ENCODE measurements at places on chromosomes 3 and 15.

GRCh38 chr15:94848054-94848453, 616.7 kb downstream of the MCTP2 start:
- no peak for DNase-seq

DNA sequence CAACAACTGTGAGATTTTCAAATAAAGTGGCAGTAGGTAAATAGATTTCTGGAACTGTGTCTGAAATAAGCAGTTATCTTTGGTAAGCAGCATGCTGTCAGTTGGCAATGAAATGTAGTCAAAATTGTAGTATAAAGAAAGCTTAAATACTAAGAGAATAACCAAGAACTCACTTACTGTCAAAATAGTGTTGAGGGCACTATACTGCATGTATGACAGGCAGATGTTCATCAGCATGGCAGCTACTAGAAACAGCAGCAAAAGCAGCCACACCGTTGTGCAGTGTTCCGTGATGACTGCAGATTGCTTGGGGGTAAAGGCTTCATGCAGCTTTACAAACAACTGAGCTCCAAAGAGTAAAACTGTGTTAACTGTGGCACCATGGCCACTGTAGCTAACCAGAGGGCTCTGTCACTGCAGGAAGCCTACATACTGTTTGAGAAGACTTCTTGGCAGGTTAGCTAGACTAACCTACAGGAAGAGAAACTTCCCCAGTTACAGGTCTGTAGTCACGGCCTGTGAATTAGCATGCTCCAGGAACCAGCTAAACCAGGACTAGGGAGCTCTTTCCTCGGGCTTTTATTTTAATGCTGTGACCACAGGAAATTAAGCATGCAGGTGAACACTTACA, 459.7 kb downstream of the TBL1XR1 start:
- peak; percentile 32 for DNase-seq

- no peak for DNase-seq
Observed at GRCh38 chr3:399647-400046, 203.1 kb downstream of the CHL1 start.

GRCh38 chr15:86839502-86839901, 759.8 kb downstream of the AGBL1 start:
- no peak for DNase-seq

DNA sequence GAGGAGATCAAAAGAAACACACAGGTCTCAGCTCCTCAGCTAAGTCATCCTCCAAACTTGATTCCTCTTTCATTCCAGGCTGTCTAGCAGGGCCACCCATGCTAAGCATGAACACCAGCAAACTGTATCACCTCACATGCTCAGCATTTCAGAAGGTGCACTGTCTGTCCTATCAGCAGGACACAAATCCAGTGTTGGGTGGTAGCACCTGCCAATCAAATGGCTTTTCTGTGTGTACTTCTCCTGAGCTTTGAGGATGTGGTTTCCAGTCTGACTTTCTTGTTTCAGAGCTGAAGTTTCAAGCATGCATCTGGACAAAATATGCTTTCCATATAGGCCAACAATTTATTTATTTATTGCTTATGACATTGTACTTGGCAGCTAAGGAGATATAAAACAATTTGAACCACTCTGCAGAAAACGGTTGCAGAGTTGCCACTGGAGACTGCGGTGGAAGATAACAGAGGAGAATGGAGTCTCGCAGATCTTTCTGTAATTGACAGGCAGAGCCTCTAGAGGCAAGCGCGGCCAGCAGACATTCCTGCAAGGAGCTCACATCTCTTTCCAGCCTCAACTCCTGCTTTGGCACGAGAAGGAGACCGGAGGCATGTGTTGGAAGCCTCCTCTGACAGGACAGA, 167.1 kb upstream of the WNT5A start:
- DNase-seq, result no peak

DNA sequence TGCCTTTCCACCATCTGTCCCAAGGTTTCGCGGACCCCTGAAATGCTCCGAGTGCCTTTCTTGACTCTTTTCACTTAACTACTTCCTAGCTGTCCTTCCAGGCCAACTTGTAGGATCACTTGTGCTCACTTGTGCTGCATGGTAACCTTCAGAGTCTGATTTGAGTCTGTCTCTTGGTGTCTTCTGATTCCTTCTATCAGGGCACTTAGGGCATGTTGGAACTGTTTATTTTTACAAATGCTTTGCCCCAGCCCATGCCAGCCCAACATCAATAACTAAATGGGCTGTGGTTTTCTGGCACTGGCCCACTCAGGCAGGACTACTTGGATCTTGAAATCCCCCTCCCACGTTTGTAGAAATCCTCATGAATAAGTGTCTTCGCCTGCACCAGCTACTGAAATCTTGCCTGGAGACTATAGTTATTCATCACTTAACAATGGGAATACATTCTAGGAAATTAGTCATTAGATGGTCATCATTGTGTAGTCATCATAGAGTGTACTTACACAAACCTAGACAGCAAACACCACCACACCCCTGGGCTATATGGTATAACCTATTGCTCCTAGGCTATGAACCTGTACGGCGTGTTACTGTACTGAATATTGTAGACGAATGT, 123.1 kb upstream of the STRIT1 start:
- no peak for DNase-seq

- DNase-seq, result peak; percentile 24
Observed at GRCh38 chr3:141384157-141384556, 15.9 kb downstream of the ZBTB38 start.

DNA sequence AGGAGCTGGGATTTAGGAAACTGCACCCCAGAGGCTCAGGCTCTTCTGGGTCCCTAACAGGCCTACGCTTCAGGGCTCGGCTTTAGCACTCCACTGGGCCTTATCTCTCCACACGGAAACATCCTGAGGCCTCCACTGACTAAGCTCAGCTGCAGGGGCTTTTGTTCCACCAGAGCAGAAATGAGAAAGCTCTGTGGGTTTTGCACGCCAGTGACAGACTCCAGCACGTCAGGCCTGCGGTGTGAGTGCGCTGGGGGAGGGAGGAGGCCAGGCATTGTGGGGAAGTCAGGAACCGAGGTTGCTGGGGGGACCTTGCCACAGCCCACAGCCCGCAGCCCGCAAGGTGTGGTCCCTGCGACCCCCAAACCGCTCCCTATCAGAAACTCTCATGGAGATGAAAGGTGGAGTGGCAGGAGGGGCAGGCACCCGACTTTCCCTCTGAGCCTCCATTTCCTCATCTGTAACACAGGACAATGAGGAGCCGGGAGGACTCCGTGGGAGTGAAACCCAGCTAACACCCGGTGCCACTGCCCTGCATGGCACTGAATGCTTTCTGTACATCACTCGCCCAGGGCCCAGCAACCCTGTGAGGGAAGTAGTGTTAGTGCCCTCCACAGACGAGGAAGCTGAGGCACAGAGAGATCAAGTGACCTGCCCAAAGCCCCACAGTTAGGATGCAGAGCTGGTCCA, 106.5 kb downstream of the TPRA1 start:
- DNase-seq, result no peak

DNA sequence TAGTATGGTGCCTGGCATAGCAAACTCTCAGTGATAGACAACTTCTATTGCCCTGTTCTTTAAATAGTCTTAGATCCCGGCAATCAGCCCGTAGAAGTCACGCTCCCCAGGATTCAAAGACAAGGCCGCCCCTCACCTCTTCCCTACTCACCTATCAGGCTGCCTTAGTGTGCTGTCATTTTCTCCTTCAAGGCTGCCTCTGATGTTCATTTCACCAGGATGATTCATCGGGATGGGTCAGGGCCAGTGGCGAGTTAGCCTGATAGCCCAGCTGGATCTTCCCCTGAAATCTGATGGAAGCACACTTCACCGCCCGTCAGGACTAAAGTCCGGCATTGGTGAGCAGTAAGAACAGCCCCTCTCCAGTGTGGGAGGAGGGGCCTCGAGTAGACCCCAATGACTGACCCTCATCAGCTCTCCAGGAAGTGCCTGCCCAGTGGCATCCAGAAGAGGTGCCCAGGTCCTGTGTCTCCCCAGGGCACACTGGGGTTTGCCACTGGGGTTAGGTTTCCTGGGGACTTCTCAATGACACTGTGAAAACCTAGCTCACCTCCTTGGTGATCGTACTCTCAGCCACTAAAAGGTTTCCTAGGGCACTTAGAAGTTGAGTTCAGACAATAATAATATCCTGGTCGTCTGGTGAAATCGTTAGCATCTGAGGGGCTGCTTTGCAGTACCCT, 37.5 kb downstream of the TPM1 start:
- no peak for DNase-seq

GRCh38 chr15:69460481-69460880, 7.9 kb downstream of the RPLP1 start:
- no peak for DNase-seq

DNA sequence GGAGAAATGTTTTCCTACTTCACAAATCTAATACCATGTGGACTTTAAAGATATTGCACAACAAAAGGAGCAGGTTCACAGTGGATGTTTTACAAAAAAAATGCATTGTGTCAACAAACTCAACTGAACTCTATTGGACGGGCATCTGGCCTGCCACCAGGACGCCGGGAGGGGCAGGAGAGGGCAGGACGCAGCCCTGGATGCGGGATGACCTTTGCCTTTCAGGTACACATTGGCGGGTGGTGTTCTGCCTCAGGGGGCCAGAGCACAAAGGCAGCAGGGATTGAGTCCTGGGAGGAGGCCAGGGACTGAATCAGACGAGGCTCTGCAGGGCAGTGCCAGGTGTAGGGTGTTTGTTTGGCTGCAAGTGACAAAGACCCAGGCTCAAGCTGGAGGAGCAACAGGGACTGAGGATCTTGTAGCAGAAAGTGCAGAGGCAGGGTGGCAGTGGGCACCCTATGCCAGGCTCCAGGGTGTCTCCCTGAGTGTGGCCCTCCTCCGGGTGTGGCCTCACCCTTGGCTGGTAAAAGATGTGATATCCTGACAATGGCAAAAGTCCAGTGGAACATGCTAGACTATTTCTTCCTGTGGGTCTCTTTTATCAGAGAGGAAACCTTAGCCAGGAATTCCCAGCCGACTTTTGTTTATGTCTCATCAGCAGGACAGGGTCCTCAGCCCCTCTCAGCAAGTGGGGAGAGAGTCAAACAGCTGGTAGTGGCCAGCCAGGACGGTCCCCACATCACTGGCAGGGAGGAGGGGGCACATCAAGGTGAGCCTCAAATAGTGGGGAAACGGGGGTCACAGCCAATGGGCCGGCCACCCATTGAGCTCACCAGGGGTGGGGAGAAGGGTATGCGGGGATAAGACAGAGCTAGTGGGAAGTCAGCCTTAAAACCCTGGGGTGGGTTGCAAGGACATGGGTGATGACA, 29.7 kb upstream of the KLF13 start:
- DNase-seq, result no peak

- peak; percentile 30 for DNase-seq
Observed at GRCh38 chr3:44862226-44862637, 520 bp downstream of the TMEM42 start.

DNA sequence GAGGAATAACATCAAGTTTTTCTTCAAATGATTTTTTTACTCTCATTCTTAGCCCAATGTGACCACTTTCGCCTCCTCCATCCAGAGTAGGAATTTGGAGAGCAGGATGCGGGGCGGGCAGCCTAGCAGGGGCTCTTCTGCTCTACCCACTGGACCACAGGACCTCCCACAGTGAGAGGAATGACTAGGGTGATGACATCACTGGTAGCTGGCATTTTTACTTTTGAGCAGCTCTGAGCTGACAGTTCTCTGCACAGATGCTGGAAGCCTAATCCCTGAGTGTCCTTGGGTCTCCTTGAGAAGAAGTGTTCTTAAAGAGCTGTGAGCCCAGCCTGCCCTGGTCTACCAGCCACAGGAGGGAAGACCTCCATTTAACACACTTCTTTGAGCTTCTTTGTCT, 1.4 kb upstream of the HCN4 start:
- no peak for DNase-seq

DNA sequence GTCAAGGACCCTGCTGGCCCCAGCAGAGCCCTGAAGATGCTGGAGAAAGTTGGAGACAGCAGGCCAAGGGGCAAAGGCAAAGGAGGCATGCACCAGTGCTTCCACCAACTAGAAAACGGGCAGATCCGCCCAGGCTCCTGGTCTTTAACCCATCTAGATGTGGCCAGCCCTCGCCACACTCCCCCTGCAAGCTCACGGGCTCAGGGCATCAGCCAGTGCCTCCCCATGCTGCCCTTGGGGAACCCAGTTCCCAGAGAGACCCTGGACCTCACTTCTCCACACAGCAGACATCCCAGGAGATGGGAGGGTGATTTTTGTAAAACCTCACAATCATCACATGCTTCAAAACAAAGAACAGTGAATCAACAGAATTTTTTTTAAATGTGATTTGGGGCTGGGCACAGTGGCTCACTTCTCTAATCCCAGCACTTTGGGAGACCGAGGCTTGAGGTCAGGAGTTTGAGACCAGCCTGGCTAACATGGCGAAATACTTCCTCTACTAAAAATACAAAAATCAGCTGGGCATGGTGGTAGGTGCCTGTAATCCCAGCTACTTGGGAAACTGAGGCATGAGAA, 24.5 kb downstream of the CYFIP1 start:
- DNase-seq, result no peak

DNA sequence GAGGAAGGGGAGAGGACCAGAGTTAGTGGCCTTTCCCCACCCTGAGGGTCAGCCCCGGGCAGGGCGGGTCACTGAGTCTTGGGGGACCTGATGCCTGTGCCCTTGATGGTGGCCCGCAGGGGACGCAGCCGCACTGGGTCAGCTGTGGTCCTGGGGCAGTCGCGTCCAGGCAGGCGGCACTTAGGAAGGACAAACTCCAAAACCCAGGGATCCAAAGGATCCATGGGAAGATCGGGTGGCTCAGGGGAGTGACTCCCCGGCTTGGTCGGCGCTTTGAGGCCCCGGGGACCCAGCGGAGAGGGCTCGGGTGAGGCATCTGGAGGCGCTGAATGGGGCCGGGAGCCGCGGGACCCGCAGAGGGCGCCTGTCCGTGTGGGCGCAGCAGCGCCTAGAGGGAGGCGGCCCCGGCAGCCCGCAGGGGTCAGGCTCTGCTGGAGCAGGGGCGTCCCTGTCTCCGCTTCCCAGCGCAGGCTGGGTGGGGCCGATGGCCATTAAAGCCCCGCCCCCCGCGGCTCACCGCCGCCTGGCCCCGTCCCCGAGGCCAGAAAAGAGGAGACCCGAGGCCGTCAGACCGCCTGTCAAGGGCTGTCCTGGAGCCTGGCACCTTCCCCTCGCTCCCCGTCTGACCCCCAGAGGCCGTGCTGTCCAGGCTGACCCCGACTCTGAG, 17.5 kb downstream of the CIDEC start:
- no peak for DNase-seq

DNA sequence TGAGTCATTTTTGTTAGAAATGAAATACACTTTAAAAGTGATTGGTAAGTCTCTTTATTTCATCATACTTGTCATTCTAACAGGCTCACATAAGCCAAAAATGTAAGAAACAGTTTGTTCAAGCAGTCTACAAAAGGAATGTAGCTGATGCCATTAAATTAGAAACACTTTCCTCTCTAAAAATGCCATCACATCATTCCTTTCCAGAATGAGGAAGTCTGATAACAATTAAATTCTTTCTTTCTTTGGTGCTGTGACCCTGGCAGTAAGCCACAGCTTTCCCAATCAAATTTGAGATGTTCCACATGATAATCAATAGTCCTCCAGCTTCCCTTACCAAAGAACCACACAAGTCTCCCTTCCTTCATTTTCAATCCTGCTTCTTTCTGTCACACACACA, 9.4 kb upstream of the P2RY1 start:
- DNase-seq, result no peak

GRCh38 chr3:80285388-80285787, 517.6 kb upstream of the ROBO1 start:
- DNase-seq, result no peak

GRCh38 chr3:113721636-113722035, 24.4 kb downstream of the NAA50 start:
- DNase-seq, result no peak

GRCh38 chr3:13371100-13372075, 48.7 kb downstream of the NUP210 start:
- DNase-seq, result no peak

Data from T47D (cell line).